D721Med (cell line): ENCODE measurements at places on chromosomes 13 and 19.

DNA sequence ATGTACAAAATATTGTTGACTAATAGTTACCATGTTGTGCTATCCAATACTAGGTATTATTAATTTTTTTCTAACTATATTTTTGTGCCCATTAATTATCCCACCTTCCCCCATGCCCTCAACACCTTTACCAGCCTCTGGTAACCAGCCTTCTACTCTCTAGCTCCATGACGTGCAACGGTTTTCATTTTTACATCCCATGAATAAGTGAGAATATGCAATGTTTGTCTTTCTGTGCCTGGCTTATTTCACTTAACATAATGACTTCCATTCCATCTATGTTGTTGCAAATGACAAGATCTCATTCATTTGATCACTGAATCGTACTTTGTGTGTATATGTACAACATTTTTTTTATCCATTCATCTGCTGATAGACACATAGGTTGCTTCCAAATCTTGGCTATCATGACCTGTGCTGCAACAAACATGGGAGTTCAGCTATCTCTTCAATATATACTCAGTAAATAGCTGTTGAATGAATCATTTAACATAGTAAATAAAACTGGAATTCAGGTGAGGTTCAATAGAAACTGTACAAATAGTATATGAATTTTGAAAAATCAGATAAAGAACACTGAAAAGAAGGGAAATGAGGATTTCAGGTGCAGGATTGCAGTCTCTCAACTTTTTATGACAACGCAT is 509.0 kb upstream of the MIR17HG start:
- DNase-seq, result no peak

DNA sequence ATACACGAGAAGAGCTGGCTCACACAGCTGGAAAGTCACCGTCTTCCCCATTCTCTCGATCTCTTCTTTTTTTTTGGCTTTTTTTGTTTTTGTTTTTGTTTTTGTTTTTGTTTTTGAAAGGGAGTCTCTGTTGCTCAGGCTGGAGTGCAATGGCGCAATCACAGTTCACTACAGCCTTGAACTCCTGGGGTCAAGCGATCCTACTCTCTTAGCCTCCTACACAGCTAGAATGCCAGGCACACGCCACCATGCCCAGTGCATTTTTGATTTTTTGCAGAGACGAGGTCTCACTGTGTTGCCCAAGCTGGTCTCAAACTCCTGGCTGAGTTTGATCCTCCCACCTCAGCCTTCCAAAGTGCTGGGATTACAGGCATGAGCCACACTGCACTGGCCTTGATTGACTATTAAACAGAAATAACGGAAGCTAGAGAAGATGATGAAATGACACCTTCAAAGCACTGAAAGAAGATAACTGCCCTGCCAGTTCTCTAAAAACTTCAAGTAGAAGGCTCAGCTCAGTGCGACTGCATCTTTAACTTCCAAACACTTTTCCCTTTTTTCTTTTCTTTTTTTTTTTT is 4.0 kb downstream of the FXYD3 start:
- DNase-seq, result no peak

DNA sequence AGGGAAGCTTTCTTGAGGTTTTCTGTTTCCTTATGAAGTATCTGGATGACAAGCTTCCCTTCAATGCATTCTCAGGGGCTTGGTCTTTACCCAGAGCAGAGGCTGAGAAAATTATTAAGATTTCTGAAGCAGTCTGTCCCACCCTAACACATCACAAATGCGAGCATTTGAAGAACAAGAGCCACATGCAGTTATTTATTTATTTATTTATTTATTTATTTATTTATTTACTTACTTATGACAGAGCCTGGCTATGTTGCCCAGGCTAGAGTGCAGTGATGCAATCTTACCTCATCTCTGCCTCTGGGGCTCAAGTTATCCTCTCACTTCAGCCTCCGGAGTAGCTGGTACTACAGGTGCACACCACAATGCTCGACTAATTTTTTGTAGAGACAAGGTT is 38.4 kb downstream of the SPRYD7 start:
- DNase-seq, result no peak

- no peak for DNase-seq
Measured at GRCh38 chr19:28020619-28021258, 1192.2 kb downstream of the UQCRFS1 start.

GRCh38 chr13:97253581-97254293 is 31.6 kb downstream of the MBNL2 start:
- DNase-seq, result no peak

DNA sequence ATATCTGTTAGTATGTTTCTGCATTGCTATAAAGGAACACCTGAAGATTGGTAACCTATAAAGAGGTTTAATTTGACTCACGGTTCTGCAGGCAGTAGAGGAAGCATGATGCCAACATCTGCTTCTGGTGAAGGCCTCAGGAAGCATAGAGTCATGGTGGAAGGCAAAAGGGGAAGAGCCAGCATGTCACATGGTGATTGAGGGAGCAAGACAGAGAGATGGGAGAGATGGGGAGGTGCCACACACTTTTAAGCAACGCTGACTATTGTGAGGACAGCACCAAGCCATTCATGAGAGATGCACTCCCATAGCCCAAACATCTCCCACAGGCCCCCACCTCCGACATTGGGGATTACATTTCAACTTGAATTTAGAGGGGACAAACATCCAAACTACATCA is 32.8 kb downstream of the COG6 start:
- DNase-seq, result no peak
